Activated CD4-positive, alpha-beta T cell treated with anti-CD3 and anti-CD28 coated beads for 1 hour (primary cell): ENCODE measurements at places on chromosomes 12 and 14.

GRCh38 chr12:32072102-32072501, 34.5 kb upstream of the BICD1 start:
- no peak for DNase-seq

DNA sequence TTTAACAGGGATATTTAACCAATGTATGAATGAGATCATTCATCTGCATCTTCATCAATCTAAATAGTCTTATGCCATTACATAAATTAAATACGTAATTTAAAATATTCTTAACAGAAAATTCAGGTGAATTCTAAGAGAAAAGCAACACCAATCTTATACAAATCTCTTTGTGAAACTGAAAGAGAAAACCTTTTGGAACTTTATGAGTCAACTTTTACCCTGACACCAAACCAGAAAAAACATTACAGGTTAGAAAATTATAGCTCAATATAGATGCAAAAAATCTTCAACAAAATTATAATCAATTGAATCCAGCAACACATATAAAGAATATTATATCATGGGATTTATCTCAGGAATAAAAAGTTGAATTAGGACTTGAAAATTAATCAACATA, 3.4 kb downstream of the GLIPR1L1 start:
- DNase-seq = no peak

DNA sequence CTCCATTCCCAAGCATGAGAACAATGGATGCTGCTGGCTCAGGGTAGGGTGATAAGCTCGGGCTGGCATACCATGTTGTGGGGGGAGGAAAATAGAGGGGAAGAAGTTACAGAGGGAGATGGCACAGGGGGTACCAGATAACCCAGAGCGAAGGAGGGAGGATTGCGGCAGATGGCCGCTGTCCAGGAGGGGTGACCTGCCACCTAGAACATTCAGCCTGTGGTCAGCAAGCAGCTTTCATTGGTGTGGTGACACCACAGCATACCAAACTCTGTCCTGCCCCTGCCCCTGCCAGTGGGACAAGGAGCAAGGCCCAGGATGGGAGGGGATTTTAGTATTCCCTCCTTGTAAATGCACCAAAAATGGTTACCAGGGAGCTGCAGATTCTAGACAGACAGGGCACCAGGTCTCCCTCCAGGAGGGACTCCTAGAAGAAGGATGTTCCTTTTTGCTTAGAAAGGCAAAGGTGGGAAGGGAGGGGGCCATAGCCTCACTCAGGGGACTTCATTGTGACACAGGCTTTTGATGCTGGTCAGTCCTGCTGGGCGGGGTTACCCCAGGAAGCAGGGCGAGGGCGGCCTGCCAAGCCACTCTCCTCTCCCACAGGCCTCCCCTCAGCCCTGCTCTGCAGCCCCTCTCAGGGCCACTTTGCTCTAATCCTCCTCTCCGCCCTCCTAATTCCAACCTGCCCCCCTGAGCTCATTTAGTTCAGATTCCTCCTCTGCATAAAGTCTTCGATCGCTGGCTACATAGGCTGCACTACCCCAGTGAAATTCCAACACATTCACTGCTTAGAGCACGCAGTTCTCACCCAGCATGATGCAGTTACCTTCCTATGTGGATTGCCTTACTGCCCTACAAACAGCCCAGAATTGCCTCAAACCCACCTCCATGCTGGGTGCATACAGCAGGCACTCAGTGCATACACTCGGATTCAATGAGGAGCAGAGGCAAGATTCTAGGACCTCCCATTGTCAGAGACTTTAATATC, 36.0 kb upstream of the PLEKHG6 start:
- DNase-seq = no peak

DNA sequence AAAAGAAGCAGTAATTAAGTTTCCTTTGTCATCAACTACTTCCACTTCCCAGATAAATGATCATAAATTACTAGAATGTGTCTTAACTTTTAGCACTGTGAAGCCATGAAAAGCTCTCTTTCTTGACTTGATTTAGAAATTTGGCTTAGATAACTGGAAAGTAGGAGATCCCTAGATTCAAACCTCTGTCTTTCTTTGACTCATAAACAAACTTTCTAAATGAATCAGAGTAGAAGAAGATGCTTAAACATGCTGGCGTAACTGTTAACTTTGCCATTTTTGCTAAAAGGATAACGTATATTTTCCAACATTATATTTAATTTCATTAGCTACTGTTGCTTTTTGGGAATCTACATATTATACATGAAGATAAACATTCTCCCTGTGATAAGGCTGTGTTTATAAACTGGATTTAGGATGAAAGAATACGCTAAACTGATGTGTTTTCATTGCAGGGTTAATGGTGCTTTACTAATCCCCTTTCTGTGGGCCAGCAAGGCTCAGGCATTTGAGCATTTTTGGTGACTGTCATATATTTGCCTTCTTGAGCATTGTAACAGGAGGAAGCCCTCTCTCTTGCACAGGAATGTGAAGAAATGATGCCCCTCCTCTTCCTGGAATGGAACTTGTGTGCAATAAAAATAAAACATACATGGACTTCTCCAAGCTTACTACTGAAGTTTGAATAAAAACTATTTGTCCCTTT, 301.4 kb downstream of the BMP4 start:
- DNase-seq = no peak

GRCh38 chr14:80679273-80679672, 262.3 kb downstream of the CEP128 start:
- no peak for DNase-seq

DNA sequence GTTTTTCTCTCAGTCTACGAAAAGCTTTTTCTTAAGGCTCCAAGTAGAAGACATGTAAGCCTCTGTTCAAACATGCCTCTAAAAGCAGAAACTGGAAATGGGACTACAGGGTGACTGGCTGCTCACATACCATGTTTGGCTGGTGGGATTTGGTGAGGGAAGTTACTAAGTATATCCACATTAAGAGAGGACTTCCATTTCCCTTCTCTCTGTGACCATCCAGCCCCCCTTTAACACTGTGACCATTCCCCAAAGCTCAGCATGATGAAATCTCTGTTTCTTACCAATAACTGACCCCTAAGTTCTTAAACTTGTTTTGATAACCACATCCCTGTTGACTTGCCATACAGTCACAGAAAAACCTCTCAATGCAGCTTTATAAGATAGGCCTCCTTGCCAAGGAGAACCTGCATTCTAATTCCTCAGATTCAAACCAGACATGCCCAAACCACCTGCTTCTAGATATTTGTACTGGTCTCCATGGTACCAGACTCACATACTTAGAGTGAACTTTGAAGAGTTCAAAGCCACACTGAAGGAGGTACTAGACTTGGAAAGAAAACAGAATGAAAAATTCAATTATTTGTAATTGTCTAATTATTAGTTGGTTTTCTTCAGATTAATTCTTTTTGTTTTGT, 102.2 kb downstream of the VEZT start:
- DNase-seq = no peak

- DNase-seq = no peak
Measured at GRCh38 chr12:124536641-124537040, 30.8 kb downstream of the NCOR2 start.

DNA sequence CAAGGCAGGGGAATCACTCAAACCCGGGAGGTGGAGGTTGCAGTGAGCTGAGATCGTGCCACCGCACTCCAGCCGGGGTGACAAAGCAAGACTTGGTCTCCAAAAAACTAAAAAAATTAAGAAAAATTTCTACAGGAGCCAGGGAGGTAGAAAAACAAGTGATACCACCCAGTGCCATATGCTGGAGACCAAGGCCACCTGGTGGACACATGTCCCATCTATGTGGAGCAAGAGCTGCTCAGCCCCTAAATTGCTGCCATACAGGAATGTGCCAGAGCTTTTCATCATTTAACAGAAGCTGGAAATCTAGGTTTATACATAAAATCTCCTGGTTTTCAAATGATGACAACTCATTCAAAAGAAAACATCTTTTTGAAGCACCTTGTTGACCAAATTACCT, 61.4 kb upstream of the ELK3 start:
- no peak for DNase-seq

GRCh38 chr12:92408072-92408900, 262.6 kb upstream of the BTG1 start:
- no peak for DNase-seq

- no peak for DNase-seq
Measured at GRCh38 chr12:108253540-108253939, 85.6 kb downstream of the CMKLR1 start.

DNA sequence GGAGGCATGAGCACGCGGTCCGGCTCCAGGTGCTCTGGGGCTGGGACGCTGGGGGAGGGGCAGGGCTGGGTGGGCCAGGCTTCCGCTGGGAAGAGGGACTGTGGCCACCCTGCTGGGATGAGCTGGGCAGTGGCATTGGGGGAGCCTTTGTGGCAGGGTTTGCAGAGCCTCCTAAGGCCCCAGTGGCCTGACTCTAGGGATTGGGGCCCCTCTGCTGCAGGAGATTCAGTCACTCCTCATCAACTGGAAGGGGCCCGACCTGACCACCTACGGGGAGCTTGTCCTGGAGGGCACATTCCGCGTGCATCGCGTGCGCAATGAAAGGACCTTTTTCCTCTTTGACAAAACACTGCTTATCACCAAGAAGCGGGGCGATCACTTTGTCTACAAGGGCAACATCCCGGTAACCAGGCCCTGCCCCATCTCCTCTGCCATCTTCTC, 26.9 kb downstream of the PLEKHG3 start:
- no peak for DNase-seq

DNA sequence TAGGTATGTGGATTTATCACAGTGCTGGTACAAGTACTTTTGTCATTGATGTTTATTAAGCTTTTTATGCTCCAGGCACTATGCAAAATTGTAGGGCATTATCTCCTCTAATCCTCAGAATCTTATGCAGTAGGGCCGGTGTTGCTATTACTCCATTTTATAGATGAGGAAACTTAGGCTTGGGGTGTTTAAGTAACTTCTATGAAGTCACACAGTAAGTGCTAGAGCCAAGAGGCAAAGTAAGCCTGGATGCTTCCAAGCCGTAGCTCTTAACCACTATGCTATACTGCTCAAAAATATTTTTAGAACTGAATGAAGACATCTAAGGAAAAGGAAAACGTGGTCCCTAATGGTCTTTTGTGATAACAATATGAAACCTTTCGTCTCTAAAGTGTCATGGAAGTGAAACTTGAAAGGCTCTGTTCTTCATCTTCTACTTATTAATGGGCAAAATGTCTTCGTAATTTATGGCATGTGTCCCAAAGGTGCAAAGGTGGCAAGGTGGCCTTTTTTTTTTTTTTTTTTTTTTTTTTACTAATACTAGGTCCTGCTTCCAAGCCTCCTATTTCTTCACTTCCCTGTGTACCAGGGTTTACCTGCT, 85.2 kb downstream of the ETV6 start:
- DNase-seq = no peak

- no peak for DNase-seq
Measured at GRCh38 chr14:33676135-33676566, 274.7 kb downstream of the EGLN3 start.

GRCh38 chr12:9808504-9808903, 18.8 kb upstream of the KLRF1 start:
- DNase-seq = no peak

GRCh38 chr12:21678959-21679358, 21.3 kb upstream of the LDHB start:
- DNase-seq = no peak

DNA sequence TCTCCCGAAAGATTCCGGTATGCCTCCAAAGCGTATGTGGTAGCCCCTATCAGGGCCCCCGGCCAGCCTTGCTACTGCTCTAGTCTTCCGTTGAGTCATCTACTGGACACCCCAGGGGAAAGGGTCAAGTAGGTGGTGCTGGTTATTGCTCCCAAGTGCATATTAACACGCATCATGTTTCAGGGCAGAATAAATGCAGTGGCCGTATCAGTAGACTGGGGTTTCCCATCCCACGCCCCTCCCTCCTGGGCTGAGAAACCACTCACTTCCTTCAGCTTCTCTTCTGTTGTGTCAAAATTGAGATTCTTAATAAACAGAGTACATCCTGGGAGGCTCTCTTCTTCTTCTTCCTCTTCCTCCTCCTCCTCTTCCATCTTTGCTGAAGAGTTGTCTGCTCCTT, 39.3 kb downstream of the RBM19 start:
- DNase-seq = no peak
